ENCODE measurements at places on chromosomes 16 and 17. TPM values are rescaled to one million over a fixed set of nuclear protein-coding genes. Genes with fewer than 3 reads are reported as not detected.
A peak's percentile ranks its signal among the peaks of the same experiment; 100 is the strongest.

The XYLT1 gene
- 17.0 TPM for total RNA-seq

DNA sequence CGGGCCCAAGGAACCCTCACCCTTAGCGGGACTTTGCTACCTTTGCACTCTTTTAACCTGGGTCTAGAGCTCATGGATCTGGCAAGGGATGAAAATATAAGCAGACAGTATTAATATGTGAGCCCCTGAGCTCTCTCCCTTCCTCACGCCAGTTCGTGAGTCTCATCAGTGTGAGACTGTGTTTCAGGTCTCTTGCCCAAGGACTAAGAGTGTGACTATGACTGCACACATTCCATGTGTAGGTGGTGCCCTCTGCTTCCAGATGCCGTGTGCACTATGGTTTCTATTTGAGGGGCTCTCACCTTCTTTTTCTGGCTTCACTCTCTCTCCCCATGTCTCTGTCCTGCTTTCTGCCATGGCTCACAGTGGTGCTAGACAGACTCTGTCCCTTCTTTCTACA, 40.5 kb downstream of the DHRS7B start:
- no peak overlapping the region for H3K4me3 ChIP-seq
- peak overlapping the region; percentile 29 for H3K27ac ChIP-seq
- peaks cover 21% of the 10 kb centered on the region for H3K4me1 ChIP-seq
- DNase-seq: no peak

GRCh38 chr16:80294172-80294571, 246.6 kb upstream of the DYNLRB2 start:
- DNase-seq: no peak
- no peaks in the 10 kb centered on the region for H3K4me1 ChIP-seq
- no peak overlapping the region for H3K27ac ChIP-seq
- H3K36me3 ChIP-seq: no peaks in the 10 kb centered on the region
- no peaks in the 10 kb centered on the region for H3K27me3 ChIP-seq

DNA sequence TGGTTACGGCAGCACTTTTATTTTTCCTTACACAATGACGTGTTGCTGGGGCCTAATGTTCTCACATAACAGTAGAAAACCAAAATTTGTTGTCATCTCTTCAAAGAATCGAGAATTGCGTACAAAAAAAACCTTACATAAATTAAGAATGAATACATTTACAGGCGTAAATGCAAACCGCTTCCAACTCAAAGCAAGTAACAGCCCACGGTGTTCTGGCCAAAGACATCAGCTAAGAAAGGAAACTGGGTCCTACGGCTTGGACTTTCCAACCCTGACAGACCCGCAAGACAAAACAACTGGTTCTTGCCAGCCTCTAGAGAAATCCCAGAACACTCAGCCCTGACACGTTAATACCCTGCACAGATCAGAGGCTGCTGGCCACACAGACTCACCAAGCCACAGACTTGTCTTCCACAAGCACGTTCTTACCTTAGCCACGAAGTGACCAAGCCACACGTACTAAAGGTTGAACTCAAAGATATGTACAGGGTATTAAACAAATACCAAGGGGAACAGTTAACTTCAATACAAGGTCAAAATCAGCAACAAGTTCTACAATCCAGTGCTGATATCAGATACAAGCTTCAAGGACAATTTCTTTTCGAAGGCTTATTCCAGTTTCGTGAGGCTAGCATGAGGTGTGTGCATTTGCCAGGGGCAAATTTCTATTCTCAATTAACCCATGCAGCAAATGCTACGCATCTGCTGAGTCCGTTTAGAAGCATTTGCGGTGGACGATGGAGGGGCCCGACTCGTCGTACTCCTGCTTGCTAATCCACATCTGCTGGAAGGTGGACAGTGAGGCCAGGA, 2.4 kb downstream of the ACTG1 start:
- no peaks in the 10 kb centered on the region for H3K27me3 ChIP-seq
- DNase-seq: no peak
- H3K27ac ChIP-seq: peak overlapping the region; percentile 29
- H3K4me3 ChIP-seq: peak overlapping the region; percentile 86
- H3K36me3 ChIP-seq: peaks cover 41% of the 10 kb centered on the region
- H3K4me1 ChIP-seq: peaks cover 33% of the 10 kb centered on the region

DNA sequence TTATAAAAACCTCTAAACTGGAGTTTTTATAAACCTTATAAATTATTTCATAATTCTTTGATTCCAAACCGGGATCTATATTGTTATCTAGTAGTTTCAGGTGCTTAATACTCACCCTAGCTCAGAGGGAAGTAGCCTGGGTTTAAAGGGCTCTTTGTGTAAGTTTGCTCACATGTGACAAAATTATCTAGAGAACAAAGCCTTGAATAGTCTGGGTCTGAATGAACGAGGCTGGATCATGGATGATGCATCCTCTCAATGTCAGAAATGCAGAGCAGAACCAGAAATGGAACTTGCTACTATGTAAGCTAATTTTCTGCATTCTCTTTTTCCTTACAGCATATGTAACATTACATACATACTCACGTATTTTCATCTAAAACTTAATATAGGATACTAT, 103.9 kb upstream of the NETO2 start:
- no peaks in the 10 kb centered on the region for H3K27me3 ChIP-seq
- no peaks in the 10 kb centered on the region for H3K4me1 ChIP-seq
- no peak for DNase-seq
- no peak overlapping the region for H3K27ac ChIP-seq
- no peak overlapping the region for H3K4me3 ChIP-seq

The STH gene
- 3.1 TPM for total RNA-seq

DNA sequence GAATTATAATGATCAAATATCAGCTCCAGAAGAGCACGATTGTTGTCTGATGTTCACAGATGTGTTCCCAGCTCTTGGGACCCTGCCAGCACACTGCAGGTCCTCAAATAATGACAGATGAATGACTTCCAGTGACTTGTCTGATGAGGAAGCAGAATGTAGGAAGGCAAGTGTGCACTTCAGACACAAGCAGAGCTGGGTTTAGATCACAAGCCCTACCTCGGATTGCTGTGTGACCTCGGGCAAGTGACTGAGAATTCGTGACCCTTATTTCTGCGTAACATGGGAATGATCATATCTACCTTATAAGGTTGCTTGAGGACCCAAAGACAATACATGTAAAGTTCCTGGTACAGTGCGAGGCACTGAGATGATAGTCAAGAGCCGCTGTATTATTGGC, 182.2 kb downstream of the ABCC12 start:
- no peak overlapping the region for H3K27ac ChIP-seq
- H3K36me3 ChIP-seq: no peaks in the 10 kb centered on the region
- no peak for DNase-seq
- no peak overlapping the region for H3K4me3 ChIP-seq
- H3K27me3 ChIP-seq: no peaks in the 10 kb centered on the region

- DNase-seq: no peak
- H3K36me3 ChIP-seq: peaks cover 26% of the 10 kb centered on the region
- no peak overlapping the region for H3K4me3 ChIP-seq
- H3K27ac ChIP-seq: no peak overlapping the region
- H3K27me3 ChIP-seq: no peaks in the 10 kb centered on the region
Measured at GRCh38 chr16:88084881-88085280, 133.6 kb downstream of the BANP start.

DNA sequence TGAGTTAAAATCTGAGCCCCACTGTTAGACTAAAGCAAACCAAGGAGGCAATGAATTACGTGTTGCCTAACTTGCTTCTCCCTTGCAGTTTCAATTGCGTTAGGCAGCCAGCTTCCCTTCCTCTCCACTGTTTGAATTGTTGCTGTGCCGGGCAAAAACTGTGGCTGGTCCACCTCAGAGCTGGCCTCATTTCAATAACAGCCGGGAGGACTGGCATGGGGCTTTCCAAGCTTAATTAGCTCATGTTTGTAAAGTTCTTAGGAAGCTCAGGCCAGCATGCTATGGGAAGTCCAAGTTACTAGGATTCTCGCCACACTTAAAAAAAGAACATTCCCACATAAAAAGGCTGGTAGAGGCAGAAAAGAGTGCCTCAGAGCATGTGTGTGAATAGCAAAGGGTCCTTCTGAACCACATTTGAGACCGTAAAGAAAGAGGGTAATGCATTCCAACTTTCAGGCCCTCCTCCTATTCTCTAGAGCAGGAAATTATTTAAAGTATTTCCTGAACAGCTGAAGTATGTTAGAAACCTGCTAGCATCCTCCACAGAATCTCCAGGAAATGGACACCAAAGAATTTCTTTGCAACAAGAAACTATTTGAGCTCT, 79.0 kb upstream of the SMURF2 start:
- peak overlapping the region; percentile 44 for H3K27ac ChIP-seq
- no peak overlapping the region for H3K4me3 ChIP-seq
- H3K4me1 ChIP-seq: peaks cover 23% of the 10 kb centered on the region
- no peaks in the 10 kb centered on the region for H3K36me3 ChIP-seq
- peak; percentile 70 for DNase-seq

DNA sequence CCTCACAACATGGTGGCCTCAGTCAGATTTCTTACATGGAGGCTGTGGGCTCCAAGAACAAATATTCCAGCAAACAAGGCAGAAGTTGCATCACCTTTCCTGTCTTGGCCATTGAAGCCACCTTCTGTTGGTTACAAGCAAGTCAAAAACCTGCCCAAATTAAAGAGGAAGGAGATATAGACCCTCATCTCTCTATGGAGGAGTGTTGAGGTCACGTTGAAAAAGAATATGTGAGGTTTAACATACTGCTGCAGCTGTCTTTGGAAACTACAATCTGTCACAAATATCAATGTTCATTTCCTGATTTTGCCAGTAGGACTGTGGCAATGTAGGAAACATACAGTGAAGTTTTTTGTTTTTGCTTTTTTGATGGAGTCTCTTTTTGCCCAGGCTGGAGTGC, 211.4 kb downstream of the COPRS start:
- H3K27ac ChIP-seq: no peak overlapping the region
- no peaks in the 10 kb centered on the region for H3K4me1 ChIP-seq
- H3K36me3 ChIP-seq: no peaks in the 10 kb centered on the region
- H3K4me3 ChIP-seq: no peak overlapping the region
- no peak for DNase-seq

The FN3K gene
- 11.7 TPM for total RNA-seq

The ATAD5 gene
- total RNA-seq: 5.4 TPM

The POLR3K gene
- total RNA-seq: 5.1 TPM

DNA sequence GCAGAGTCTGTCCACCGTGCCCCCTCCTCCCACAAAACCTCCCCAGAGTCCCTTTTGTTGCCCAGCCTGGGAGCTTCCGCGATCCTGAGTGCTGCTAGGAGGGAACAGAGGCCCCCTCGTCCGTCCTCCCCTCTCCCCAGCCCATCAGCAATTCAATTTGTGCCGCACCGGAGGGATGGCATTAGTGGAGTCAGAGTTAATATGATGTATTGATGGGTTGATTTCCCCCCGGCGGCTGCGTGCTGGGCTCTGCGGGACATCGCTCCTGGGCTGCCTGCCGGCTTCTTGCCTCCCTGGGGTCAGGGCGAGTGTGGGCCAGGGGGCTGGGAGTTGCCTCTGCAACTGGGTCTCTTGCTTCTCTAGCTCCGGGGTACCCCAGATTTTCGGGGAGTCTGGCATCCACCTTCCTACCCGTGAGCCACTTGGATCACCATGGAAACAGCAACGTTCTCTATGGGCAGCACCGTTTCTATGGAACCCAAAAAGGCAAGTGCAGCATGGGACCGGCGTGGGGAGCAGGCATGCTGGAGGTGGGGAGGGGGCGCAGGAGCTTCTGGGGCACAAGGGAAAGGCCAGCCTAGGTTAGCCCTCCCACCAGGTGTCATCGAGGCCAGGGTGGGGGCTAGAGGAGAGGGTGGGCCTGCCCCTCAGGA, 42.9 kb downstream of the BAHCC1 start:
- no peaks in the 10 kb centered on the region for H3K27me3 ChIP-seq
- H3K36me3 ChIP-seq: peaks cover 94% of the 10 kb centered on the region
- no peak overlapping the region for H3K27ac ChIP-seq
- DNase-seq: no peak
- H3K4me3 ChIP-seq: no peak overlapping the region
- H3K4me1 ChIP-seq: peaks cover 77% of the 10 kb centered on the region

GRCh38 chr16:56753410-56753809, 23.5 kb downstream of the NUP93 start:
- no peak overlapping the region for H3K4me3 ChIP-seq
- no peaks in the 10 kb centered on the region for H3K27me3 ChIP-seq
- peaks cover under 1% of the 10 kb centered on the region for H3K36me3 ChIP-seq
- no peak for DNase-seq
- no peak overlapping the region for H3K27ac ChIP-seq

DNA sequence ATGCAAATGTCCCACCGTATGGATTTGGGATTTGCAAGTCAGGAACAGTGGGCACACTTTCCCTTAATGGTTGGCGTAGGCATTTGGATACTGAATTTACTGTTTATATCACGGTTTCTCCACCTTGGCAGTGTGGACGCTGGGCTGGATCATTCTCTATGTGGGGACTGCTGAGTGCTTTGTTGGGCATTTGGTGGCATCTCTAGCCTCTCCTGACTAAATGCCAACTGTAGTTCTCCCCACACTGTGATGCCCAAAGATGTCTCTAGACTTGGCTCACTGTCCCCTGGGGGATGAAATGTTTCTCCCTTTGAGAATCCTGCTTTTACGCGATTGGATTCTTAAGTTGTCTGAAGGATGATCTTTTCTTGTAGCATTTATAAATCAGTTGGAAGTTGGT, 49.0 kb downstream of the RBFOX1 start:
- no peaks in the 10 kb centered on the region for H3K27me3 ChIP-seq
- H3K27ac ChIP-seq: no peak overlapping the region
- H3K4me1 ChIP-seq: no peaks in the 10 kb centered on the region
- no peak overlapping the region for H3K4me3 ChIP-seq

The CES4A gene
- total RNA-seq: 9.8 TPM

DNA sequence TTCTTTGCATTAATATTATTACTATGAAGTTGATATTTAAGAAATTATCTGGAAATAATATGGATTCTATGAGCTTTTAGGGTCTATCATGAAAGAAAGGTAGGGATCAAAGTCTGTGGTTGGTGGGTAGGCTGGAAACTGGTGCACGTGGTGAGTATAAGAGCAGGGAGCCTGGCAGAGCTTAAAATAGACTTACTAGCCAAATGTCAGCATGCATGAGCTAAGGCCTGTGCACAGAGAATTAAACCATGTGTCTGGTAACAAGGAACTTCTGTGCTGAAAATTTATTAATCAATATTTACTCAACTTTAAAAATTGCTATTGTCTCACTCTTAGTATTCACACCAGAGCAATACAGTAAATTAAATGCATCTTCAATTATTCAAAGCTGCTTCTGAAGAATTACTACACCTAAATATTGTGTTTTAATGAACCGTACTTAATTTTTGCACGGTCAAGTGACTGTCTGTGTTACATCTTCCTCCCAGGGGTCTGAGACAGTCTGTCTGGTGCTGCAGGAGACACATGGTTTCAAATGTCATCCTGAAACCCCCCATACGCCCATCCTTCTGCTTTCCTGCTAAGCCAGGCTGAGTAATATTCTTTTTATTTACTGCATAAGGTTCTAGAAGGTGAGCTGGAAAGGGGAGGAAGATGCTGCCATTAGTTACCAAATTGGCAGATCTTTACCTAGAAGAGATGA, 161.0 kb upstream of the NLRP1 start:
- H3K4me3 ChIP-seq: no peak overlapping the region
- no peak for DNase-seq
- no peak overlapping the region for H3K27ac ChIP-seq
- no peaks in the 10 kb centered on the region for H3K27me3 ChIP-seq
